ENCODE measurements at places on chromosomes 7 and 10.

DNA sequence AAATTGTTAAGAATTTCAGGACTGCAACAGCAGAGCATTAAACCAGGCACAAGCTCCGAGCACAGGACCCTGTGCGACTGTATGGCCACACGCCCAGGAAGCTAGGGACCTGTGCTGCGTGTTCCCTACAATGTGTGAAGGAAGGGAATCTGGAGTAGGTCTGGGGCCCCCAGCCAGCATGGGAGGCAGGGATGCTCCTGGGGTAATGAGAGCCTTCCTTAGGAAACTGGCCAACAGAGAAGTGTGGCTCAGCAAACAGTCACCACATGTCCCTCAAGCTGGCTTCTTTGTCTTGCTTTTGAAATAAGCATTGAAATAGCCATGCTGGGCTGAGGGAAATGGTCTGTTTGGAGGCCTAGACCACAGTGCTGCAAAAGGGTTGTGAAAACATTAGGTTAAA, 8.2 kb downstream of the BLNK start:
- peak; percentile 15 for DNase-seq

GRCh38 chr10:32240471-32240870, 106.5 kb downstream of the EPC1 start:
- DNase-seq: no peak

DNA sequence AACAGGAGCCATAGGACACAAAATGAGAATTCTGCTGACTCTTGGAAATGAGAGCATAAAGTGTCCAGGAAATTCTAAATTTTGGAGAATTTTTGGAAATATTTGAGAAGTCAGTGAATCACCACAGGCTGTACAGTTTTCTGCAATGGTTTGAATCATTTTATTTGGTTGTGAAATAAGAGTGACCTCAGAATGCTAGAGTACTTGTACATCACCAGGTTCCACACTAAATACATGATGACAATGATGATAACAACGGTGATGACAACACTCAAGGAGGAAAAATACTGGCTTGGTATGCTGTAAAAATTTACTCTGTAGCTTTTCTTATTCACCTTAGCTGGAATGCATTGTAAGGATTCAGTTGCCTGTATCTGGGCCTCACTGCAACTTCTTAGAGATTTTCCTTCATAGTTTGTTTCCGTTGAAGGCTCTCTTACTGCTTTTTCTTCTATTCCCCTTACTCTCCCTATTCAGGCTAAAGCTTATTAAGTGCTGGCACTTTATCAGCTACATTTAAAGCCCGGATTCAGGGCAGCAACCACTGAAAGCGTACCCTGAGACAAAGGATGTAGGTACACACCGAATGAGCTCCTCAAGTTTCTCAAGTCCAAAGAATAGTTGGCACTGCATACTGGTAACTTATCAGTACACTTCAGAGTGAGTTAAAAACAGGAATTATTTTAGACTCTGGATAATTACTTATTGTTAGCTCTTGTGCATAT, 30.2 kb upstream of the NME8 start:
- DNase-seq: no peak

DNA sequence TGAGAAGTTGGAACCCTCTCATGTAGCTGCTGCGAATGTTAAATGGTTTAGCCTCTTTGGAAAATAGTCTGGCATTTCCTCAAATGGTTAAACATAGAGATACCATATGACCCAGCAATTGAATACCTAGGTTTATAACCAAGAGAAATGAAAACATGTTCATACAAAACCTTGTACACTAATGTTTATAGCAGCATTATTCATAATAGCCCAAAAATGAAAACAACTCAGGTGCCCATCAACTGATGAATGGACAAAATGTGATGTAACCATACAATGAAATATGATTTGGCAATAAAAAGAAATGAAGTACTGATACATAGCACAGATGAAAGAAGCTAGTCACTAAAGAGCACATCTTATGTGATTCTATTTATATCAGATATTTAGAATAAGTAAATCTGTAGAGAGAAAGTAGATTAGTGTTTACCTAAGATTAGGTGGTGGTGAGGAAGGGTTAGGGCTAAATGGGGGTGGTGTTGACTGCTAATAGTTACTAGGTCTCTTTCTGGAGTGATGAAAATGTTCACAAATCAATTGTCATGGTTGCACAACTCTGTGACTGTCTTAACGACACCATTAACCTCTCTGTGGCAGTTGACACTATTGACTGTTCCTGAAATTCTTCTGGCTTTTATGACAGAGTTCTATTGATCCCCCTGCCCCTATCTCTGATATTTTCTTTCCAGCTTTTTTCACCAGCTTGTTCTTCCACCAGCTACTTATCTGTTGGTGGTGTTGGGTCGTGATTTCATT, 35.2 kb downstream of the VCL start:
- no peak for DNase-seq

- peak; percentile 54 for DNase-seq
Measured at GRCh38 chr10:1048349-1048731, 579 bp downstream of the IDI1 start.

All from NCI-H446 (cell line).